ENCODE measurements at places on chromosomes 16 and 17.

DNA sequence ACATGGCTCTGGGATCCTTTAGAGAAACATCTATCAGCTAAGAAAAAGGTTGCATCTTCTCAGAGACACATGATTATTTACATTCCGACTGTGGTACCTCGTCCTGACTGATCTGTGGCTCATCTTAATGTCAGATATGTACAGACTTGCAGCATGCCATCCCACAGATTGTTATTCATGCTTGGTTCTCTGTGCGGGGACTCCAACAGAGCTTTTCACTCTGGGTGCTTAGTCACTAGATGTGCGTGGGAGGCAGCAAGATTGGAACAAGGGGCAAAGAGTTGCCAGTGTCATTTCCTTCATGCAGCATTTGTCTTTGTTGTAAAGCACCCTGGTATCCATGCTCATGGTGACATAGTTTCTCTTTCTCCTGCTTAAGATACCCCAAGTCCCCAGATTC is 179.1 kb upstream of the CACNG5 start:
- DNase-seq = no peak

DNA sequence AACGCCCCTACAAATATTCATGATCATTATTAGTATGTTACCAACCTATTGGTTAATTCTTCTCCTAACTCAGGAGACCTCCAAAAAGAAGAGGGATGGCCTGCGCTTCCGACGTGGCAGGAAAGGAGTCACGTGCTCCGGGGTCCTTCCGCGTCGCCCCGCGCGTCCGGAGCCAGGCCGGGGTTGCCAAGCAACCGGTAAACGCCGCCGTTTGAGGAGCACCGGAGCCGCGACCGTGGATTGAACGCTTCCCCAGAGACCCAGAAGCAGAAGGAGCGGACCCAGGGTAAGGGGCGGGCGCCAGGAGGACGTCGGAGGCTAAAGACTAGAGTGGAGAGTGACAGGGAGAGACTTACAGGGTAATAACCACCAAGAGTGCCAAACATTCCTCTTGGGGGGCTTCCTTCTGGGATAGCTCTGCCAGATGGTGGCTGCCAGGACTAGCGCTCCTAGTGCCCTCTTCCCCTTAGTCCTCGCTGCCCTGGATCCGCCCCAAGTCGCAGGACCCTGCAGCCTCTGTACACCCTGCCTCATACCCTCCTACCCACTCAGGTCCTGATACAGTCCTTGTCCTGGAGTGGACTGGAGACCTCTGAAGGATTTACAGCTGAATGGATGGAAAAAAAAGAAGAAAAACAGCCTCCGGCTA is at the start of gene DNAI2:
DNAI2 (plus strand) TSS at position 175 of the 649 bp plus-strand sequence. CDS start 7,584 bp downstream, outside the sequence.
- no peak for DNase-seq

DNA sequence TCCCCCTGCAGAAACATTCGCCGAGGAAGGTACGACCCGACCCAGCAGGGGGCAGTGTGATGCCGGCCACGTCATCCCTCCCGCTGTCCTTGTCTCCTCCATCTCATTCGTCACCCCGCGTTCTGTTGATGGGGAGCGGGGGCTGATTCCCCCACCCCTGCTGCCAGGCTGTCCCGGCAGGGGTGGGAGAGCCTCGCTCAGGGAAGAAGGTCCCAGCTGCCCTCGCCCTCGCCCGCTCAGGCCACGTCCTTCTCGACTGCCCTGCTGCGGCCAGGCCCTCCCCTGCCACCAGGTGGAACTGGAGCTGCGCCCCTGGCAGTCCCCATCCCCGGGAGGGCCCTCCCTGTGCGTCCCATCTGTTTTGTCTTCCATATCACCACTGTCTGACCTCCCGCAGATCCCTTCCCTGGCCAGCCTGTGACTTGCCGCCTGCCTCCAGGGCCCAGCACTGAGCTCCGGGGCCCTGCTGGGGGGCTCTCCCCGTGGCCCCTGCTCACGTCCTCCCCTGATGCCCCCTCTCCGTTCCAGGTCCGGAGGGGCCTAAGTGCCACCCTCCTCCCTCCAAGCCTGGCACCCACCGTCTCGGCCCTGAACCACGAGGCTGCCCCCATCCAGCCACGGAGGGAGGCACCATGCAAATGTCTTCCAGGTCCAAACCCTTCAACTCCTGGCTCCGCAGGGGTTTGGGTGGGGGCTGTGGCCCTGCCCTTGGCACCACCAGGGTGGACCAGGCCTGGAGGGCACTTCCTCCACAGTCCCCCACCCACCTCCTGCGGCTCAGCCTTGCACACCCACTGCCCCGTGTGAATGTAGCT is 20.6 kb downstream of the ADAM11 start:
- DNase-seq = peak; percentile 76

DNA sequence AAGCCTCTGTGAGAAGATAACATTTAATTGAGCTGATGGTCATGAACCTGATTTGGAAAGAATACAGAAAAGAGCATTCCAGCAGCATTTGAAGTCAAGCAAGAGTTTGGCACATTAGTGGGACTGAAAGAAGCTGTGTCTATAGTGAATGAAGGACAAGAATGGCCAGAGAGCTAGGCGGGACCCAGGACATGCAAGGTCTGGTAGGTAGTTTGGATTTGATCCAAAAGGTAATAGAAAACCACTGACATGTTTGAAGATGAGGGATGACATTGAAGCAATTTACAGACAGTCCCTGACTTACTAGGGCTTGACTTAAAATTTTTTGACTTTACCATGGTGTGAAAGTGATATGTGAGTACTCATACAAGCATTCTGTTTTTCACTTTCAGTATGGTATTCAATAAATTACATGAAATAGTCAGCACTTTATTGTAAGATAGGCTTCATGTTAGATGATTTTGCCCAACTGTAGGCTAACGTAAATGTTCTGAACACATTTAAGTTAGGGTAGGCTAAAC is 7.6 kb downstream of the CYB5B start:
- no peak for DNase-seq

DNA sequence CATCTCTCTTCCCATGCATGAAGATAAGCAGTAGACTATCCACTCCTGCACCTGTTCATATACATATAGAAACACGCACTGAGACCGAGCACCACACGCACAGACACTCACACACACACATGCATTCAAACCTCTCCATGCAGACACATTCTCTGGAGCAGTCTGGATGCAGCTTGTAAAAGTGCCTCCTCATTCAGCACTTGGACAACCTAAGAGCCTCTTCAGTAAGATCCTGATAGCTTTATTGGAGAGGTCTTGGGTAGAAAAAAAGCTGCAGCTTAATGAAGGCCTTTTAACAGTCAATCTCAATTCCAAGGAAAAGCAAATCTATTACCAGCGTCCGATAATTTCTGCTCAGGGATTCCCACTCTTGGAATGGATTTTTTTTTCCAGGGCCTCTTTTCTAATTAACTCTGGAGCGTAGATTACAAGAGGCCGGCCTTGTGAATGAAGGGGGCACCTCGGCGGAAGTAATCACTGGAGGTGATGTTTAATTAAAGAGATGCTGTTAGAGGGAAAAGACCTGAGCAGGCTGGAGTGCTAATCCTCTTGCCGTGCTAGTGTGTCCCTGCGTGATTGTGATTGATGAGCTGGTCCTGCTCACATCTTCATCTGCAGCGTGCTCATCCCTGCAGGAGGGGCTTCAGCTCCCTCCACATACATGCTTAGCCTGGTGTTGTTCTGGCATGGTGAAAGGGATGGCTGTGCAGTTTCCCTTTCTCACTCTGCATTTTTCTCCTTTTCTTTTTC is 155.1 kb downstream of the RBFOX1 start:
- no peak for DNase-seq

GRCh38 chr17:57142925-57143324 is 57.9 kb downstream of the AKAP1 start:
- no peak for DNase-seq

- no peak for DNase-seq
These were observed 1.5 kb upstream of the CD79B start for GRCh38 chr17:63933598-63933997.

DNA sequence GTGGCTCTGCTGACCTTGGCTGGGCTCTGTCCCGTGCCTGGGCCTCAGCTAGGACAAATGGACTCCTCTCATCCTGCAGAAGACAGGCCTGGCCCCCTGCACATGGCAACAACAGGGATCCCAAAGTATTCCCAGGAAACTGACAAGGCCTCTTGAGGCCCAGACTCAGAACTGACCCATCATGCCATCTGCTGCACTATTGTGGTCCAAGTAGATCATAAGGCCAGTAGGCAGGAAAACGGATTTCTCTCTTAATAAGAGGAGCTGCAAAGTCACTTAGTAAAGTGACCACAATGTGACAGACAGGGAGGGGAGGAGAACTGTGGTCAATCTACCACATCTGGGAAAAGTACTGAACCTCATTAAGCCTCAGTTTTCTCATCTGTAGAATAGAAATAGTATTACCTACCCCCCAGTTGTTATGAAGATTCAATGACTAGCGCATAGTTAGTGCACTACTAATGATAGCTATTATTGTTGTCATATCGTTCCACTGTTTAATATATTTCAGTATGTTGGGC is 62.1 kb upstream of the TNRC6A start:
- DNase-seq = no peak

- no peak for DNase-seq
These were observed 21.2 kb upstream of the TAOK1 start for GRCh38 chr17:29368926-29369325.

DNA sequence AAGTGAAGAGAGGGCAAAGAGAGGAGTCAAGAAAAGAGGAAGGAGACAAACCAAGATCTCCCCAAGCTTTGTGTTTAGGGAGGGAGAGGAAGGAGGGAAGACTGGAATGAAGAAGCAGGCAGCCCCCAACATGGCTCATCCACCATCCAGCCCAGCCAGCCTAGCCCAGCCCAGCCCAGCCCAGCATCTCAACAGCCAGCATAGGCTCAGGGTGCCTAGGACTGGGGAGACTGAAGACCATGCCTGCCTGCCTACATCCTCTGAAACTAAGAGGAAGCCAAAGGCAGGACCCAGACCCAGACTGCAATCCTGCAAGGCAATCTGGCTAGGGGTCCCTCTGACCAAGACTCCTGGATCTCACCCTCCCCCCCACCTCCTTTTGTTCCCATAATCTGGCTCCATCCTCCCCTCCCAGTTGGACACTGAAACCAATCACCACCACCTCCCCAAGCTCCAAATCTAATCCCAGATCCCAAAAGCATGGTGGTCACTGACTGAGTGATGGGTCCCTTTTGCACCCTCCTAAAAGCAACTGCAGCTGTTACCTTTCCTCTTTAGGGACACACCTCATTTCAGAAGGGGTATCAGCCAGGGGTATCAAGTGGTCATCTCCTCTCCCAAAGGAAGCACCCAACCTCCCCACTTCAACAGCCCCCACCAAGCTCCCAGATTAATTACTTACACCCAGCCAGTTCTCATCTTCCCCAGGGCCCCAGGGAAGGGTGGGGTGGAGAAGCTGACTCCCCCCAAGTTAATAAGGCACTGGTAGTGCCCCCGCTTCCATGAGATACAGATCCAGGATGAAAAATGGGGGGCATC is 1.2 kb downstream of the HDAC5 start:
- no peak for DNase-seq

GRCh38 chr17:47220531-47220999 is 11.4 kb downstream of the MYL4 start:
- no peak for DNase-seq

GRCh38 chr17:44536090-44536953 is 21.0 kb upstream of the FZD2 start:
- no peak for DNase-seq

DNA sequence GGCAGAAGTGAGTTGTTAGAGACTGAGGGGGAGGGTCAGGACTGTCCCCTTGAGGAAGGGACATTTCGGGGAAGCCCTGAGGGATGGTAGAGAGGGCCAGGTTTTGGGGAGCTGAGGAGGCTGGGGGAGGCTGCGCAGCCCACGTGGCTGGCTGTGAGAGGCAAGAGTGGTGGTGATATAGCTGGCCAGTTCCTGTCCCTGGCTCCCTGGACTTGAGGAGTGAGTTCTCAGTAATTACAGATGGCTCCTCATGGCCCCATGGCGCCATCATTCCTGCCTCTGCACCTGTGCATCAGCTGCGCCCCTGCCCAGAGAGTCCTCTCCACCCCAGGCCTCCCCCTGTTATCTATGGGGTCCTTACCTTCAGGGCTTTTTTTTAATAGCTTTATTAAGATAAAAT is 30.3 kb downstream of the MPRIP start:
- DNase-seq = no peak

DNA sequence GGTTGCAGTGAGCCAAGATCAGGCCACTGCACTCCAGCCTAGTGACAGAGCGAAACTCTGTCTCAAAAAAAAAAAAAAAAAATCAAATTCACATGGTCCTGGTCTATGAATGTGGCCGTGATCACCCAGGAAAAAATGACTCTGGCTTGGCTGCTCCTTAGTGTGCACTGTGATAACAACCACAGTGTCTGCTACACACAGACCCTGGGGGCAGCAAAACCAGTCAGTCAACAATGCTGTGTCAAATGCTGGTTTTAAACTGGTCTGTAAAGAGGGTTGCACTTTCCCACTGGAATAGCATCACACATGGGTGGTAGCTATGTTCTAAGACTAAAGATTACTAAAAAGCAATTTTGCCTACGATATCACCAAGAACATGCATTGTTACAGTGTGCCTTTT is 71.0 kb downstream of the ARHGAP17 start:
- no peak for DNase-seq

- no peak for DNase-seq
These were observed 47.0 kb upstream of the ZNF423 start for GRCh38 chr16:49902908-49903307.

GRCh38 chr17:48100591-48101011 is 677 bp downstream of the CBX1 start:
- DNase-seq = peak; percentile 46

DNA sequence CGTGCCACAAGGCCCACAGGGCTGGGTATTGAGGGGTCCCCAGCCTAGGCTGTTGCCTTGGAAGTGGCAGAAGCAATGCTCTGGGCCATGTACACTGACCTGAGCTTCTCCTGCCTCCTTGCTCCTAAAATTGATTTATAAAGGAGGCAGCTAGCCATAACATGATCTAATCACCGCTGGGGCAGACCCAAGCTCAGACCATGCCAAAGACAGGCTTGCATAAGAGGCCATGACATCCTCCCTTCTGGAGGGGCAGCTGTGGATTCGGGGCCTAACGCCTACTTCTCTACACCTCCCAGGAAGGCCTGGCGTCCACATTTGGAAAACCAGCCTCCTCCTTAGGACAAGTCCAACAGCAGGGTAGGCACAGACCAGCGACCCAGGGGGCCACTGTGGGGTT is 12.3 kb downstream of the HSD11B2 start:
- no peak for DNase-seq

- DNase-seq = no peak
These were observed 508 bp upstream of the TMC8 start for GRCh38 chr17:78130090-78130436.

DNA sequence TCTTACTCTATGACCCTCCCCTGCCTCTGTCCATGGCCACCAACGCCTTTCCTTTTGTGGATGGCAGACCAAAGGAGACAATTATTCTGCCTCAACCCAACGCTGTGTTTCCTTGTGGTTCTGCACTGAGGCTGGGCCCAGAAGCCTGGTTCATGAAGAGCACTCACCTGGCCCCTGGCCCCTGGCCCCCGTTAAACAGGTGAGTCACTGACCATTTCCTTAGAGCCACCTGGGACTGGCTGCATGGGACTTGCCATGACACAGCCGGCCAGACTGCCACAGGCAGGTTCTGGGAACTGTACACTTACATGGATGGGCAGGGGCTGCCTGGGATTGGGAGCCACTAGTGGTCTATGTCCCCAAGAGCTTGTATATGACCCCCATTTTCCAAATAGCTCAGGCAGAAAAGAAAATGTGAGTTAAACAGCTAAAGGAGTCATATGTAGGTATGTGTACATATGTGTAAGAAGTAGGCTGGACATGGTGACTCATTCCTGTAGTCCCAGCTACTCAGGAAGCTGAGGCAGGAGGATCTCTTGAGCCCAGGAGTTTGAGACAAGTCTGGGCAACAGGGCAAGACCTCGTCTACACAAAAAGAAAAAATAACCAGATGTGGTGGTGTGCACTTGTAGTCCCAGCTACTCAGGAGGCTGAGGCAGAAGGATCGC is 181.9 kb upstream of the CACNG5 start:
- DNase-seq = no peak

All from T1000 (cell line).